NCI-H510A (cell line): ENCODE measurements at places on chromosomes 3 and 15.
A peak's percentile ranks its signal among the peaks of the same experiment; 100 is the strongest.

- no peak for DNase-seq
Observed at GRCh38 chr3:13019243-13020095, 53.8 kb downstream of the IQSEC1 start.

DNA sequence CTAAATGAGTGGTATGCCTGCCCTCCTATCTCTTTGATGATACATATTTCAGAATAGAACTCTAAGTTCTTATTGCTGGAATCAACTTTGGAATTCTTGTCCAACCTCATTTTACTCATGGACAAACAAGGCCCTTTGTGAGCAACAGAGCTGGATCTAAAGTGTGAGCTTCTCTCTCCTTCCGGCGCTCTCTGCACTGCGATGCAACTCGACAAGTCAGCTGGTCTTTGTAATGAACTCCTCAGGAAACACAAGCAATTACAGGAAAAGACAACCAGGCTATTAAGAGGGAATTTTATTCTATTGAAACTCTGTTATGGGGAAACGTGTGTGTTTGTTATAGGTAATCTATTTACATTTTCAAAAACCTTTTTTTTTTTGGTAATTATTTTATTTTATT is 20.3 kb upstream of the NRROS start:
- no peak for DNase-seq

- DNase-seq = no peak
Observed at GRCh38 chr3:139988472-139989156, 53.6 kb downstream of the CLSTN2 start.

DNA sequence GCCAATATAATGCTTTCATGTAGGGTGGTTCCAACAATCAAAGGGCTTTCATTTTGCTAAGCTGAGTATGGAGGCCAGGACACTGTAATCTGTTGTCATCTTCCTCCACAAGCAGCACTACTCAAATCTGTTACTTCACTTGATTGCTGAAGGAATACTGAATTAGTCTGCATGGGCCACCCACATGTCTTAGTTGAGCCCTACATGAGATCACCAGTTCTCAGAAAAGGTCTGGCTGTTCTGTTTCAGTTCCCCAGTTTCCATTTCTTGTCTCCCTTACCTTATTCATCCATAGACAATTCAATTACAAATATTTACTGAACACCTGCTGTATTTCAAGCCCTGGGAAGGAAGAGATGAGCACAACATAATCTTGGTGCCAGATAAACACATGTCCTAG is 119.2 kb downstream of the FHIT start:
- DNase-seq = no peak

GRCh38 chr3:49421890-49422378 is 339 bp downstream of the AMT start:
- DNase-seq = no peak

- DNase-seq = no peak
Observed at GRCh38 chr3:62161371-62161770, 212.0 kb downstream of the FEZF2 start.

DNA sequence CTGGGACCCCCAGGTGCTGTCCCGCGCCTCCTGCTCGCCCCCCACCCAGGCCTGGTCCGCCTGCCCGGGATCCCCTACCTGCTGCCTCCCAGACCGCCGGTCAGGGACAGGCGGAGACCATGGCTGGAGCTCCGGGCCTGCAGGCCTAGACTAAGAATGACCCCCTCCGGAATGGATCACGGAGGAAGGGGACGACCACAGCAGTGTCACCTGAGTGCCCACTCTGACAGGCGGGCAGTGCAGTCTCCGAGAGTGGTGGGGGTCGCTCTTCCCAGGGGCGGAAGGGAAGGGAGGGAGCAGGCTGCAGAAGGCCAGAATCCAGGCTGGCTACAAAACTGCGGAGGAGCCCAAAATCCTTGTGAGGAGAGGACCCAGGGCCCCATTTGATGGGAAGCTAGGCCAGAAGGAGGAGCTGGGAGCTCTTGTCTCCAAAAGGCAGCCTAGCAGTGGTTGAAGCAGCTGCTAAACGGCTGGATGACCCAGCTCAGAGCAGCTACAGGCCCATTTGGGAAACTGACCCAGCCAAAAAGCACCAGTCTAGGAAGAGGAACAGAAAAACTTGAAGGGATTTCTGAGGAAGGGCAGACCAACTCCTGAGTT is 908 bp upstream of the RAB43 start:
- DNase-seq = no peak

DNA sequence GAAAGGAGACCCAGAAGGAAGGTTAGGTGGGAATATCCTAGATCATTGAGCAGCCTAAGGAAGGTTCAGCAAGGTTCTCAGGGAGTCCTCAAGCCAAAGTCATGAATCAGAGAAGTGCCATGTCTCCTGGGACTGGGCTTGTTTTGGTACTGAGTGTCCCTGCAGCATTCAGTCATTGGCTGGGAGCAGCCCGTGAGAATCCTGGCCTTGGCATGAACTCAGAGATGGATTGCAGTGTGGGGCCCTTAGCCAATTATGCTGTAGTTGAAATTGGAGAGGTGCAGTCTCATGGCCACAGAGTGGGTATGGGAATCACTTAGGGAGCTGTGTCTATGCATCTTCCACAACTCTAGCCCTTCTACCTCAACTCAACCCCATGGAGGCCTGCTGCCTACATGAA is 17.0 kb upstream of the PPM1L start:
- DNase-seq = no peak

- no peak for DNase-seq
Observed at GRCh38 chr3:192216067-192216466, 511.3 kb downstream of the FGF12 start.

DNA sequence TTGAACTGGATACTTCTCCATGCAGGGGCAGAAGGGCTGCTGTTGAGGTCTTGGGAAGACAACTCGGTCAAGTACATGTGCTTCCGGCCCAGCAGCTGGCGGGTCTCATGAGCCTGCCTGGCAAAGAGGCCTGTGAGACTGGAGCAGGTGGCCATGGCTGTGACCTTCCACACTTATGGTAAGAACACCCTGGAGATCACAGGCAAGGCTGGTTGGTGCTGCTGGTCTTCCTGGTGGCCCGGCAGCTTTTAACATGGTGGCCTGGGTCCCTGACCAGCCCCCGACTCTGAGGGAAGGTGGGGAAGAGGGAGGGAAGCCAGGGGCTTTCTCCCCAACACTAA is 15.4 kb downstream of the CHRD start:
- DNase-seq = peak; percentile 42

DNA sequence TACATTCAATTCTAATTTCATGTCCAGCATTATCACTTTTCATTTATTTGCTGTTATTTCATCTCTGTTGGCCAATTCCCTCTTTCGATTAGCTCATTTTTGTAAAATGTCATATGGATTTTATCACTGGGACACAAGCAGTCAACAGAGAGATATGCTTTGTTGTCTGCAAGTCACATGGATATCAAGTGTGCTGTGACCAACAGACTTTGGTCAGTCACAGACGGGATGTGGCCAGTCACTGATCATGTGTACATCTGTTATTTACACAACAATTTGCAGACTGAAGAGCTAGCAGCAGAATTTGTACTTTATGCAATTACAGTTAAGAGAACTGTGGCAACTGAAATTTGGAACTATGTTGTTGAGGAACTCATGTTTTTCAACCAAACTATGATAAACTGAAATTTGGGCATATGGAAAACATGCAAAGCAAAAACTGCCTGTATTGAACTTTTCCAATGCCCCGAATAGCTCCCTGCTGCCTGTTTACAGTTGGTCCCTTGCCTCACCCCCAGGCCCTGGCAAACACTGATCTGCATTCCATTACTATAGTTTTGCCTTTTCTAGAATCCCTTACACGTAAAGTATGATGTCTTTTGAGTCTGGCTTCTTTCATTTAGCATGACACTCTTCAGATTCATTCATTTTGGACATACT is 104.4 kb downstream of the RPL22L1 start:
- no peak for DNase-seq

- DNase-seq = no peak
Observed at GRCh38 chr15:49712162-49712561, 91.3 kb downstream of the DTWD1 start.

- no peak for DNase-seq
Observed at GRCh38 chr3:137509354-137510045, 254.6 kb upstream of the SOX14 start.

GRCh38 chr3:108862865-108863798 is 40.5 kb downstream of the TRAT1 start:
- no peak for DNase-seq

- DNase-seq = no peak
Observed at GRCh38 chr3:131608296-131608695, 105.5 kb upstream of the MRPL3 start.

DNA sequence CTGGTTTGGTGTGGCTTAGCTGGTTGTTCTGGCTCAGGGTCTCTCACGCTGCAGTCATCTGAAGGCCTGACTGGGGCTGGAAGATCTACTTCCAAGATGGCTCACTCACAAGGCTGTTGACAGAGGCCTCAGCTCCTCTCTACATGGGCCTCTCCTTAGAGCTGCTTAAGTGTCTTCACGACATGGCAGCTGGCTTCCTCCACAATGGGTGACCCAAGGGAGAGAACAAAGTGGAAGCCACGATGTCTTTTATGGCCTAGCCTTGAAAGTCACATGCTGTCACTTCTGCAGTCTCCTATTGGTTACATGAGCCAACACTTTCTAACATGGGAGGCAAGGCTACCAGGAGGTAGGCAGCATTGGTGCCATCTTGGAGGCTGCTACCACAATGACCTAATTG is 13.4 kb upstream of the PDE8A start:
- no peak for DNase-seq

DNA sequence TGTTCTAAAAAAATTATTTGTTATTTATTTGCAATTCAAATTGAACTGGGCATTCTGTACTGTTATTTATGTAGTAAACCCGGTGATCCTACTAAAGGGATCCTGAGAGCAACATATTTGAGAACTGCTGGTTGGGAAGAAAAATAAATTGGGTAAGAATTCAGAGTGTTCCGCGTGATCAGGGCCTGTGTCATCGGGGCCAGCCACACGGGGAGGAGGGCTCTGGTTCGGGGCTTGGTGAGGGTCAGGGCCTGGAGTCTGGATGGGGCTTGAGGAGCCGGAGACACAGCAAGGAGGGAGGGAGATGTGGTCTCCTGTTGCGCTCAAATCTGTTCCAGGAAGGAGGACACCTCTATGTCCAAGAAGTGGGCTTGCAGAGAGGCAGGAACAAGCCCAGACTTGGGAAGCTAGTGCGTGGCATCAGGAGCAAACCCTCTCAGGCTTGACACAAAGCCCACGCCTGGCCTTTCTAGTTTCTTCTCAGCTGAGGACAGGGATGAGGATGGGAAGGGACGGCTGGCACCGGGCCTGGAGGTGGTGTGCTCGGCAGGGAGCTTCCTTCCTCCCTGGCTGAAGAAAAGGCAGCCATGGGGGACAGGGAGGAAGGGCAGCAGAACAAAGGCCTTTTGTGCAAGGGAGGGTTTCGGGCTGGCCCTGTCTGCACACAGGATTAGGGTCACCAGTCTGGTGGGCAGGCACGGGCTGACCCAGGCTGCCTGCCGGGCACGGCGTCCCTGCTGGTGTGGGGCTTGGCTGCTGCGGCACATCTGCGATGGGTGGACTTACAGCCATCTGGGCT is 22.9 kb upstream of the FBLN2 start:
- peak; percentile 27 for DNase-seq

GRCh38 chr3:47042231-47042791 is 62.8 kb downstream of the NBEAL2 start:
- no peak for DNase-seq

DNA sequence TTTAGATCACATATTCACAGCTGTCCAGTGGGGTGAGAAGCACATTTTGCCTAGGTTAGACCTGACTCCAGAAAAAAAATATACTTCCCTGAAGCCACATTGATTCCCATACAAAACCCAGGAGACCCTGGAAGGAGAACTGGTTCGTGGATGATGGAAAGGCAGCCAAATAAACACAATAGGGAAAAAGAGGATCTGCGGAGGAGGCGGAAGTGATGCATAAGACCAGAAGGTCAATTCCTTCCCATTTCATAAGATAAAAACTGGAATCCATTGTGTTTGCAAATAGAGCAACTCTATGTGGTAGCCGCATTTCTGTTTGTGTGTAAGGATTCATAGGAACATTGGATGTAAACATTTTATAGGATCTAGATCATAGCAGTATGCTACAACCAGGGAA is 781.9 kb upstream of the GRM7 start:
- DNase-seq = no peak

DNA sequence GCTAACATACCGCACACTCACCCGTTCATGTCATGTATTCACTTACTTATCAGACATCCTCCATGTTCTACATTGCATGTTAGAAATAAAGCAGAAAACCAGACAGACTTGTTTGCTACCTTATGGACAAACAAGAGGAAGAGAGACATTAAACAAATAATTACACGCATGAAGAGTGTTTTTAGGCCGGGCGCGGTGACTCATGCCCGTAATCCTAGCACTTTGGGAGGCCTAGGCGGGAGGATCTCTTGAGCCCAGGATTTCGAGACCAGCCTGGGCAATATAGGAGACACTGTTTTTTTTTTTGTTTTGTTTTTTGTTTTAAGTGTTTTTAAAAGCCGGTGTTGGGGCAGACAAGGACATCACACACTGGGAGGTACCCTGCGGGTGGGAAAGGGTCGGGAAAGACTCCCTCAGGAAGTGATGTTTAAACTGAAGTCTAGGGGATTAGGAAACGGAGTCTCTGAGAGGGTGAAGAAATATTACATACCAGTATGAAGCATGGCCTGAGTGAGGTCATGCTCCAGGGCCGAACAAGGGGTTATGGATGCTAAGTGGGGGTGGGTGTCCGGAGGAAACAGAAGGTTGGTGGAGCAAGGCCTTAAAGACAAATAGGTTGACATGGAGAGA is 2.1 kb upstream of the USP3 start:
- peak; percentile 79 for DNase-seq

GRCh38 chr3:139534992-139535879 is 4.3 kb downstream of the RBP1 start:
- no peak for DNase-seq

DNA sequence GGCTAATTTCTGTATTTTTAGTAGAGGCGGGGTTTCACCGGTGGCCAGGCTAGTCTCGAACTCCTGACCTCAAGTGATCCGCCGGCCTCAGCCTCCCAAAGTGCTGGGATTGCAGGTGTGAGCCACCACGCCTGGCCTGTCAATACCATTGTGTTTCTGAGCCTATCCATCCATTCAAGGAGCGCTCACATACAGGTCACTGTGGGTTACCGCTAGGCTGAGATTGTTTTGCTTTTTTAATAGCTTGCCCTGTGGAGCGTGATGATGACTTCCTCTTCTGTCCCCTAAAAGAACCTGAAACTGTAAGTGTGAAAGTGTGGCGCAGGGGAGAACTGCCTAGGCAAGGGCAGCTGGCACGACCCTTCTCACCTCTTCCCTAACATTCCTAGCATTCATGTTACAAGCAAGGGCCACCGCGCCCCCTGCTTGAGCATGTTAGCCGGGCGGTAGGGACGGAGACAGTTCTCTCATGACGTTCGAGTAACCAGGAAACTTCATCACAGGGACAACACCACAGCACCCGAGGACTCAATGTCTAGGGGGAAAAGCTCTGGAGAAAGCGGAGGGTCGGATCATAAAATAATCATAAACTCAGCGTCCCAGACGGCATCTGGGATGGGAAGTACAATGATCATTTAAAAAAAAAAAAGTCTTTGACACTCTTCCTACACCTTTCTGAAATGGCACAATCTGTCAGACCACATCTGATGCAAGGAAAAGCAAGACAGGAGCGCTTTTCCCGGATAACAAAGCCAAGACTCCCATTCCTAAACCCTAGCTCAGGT is 790 bp downstream of the LAMP3 start:
- DNase-seq = no peak
